ENCODE measurements at places on chromosomes 6 and 20.
A peak's percentile ranks its signal among the peaks of the same experiment; 100 is the strongest.

GRCh38 chr6:106390088-106390487, 29.6 kb downstream of the CRYBG1 start:
- no peak for DNase-seq

DNA sequence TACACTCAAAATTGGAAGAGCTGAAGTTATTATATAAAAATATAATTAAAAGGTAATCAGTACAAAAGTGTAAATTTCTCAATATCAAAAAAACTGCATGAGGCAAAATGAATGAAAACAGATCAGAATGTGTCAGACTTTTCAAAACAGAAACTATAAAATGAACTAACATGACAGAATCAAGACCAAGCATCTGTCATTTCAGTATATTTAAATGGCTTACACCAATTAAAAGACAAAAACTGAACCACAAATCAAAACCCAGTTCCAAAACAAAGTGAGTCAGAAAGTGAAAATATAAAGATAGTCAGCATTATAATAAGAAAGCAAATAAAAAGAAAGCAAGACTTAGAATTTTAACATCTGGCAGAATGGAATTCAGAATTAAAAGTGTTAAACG, 289.7 kb downstream of the UBE3D start:
- DNase-seq: no peak

GRCh38 chr20:44747166-44748004, 1.7 kb downstream of the KCNK15 start:
- DNase-seq: peak; percentile 67

DNA sequence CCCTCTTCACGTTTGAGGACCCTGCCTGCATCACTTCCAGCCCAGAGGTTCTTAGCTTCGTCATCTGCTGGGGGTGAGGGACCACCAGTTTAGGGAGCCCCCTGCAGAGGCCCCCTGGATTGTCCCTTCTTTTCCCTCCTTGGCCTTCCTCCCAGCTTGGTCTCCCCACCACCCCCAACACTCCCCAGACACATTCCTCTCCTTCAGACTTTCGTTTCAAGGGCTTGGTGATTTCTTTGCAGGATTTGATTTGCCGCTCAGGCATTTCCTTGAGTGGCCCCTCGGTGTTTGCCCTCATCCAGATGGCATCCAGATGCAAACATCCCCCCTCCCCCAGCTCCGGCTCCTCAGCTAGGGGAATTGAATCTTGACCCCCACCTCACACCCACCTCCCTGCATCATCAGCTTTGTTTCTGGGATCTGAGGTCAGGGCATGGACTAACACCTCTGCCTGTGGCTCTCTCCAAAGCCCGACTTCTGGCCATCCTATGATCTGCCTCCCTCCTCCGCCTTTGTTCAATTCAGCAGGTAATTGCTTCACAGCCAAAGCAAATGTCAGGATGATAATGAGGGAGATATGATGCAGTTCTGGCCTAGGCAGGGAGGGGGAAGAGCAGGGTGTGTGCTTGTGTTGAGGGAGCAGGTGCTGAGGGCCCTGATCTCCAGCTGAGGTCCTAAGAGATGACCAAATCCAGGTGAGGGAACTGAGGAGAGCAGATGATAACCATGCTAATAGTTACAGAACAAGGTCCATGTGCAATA, 141.5 kb downstream of the VEGFA start:
- no peak for DNase-seq

DNA sequence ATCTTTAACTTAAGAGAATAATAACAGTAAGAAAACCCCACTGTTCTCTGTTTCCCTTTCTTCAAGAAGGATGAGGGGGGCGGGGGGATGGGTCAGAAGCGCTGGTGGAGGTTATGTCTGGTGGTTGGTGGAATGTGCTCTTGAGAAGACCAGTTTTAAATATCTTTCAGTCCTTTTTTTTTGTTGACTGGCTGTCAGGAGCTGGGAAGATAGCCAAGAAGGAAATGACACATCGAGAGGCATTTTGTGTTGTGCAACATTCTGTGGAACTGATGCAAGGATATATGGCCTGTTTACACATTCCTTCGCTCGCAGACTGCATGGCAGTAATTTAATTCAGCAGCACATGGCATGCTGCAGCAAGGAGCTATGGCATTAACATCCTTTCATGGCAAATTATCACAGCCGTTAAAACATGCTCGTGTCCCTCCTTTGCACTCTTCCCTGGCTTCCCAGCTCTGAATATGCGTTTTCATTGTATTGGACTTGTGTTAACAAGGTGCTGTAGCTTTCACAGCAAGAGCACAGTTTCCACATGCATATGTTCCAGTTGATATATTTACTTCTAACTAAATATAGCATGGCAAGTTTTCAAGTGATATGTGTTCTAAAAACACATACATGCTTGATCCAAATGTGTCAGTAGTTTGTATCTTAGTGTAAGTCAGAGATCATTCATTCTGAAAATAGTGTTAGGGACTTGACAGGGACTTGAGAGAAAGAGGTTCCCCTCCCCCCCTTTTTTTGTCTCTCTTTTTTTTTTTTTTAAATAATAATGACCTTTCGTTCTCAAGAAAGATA, 68.2 kb upstream of the SUPT3H start:
- peak; percentile 39 for DNase-seq

DNA sequence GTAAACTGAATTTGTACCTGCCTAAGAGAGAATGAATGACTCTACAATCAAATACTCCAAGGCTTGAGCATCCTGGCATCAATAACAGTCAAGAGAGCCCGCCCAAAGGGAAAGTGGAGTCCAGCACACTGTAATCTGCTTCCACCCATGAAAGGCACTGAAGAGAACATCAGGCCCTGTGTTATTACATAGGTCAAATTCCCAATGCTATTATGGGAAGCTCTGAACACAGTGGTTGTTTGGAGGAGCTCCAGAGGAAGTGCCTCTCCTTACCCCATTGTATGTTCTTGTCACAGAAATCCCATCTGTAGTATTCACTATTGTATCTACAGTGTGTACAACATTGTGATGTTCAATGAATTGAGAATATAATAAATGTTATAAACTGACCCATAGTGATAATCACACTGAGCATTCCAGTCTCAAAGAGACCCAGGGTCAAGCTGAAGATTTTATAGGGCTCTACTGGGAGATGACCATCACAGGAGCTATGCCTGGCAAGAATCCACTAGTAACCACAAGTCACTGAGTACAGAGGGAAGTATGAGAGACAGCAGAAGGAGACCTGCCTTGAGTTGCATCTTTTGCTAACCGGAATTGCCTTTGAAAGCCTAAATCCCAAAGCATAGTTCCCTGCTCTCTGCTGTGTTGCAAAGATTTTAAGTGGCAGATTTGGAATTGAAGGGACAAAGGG, 446.7 kb downstream of the GJA1 start:
- DNase-seq: no peak

DNA sequence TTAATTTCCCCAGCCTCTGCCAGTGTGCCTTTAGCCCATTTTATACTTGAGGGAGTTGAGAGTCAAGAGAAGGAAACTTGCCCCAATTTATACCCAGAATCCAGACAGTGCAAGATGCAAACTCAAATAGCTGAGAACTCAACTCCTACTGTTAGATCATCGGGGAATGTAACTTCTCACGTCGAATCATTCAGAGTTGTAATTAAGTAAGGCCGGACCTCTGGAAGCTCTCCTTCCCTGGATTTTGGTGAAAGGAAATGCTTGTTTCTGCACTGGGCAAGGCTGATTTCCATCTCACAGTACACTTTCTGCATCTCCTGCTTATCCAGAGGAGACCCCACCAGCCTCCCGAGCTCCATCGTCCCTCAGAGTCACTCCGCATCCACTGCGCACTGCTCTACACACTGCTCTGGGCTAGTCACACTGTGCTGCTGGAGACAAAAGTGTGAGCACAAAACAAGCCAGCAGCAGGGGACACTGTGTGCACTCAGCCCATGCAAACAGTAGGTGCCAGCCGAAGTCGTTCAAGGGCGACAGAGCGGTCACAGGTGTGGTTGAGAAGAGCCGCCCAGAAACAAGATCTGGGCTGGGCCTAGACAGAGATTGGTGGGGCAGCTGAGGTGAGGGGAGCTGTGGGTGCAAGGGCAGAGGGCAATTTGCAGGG, 150.4 kb upstream of the QKI start:
- DNase-seq: no peak

DNA sequence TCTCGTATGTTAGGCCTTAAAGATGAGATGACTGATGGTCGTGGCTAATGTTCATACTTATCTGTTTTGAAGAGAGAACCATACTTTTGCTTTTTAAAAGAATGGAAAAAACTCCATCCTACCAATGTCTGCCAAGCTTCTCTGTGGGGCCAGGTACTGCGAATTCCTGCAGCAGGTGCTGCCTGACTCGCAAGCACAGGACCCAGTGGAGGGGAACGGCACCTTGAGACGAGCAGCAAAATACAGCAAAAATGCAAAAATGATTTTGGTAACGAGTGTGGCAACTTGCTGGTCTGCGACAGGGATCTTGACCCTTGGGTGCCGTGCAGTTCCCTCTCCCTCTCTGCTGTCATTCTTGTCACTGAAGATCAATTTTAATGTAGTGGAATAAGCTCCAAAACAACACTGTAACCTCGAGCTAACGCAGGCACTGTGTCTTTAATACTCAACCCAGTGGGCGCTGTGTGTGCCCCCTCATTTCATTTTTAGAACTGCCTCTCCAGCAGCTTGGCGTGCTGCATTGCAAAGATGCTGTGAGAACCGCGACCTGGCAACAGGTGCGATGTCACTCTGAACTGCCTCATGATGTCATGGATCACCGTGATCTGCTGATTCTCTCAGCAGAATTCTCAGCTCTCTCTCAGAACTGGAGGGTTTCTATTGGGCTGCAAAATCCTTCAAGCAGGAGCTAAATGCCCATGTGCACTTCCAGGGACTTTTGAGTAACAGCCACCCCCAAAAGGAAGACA, 51.6 kb downstream of the RAMACL start:
- no peak for DNase-seq

DNA sequence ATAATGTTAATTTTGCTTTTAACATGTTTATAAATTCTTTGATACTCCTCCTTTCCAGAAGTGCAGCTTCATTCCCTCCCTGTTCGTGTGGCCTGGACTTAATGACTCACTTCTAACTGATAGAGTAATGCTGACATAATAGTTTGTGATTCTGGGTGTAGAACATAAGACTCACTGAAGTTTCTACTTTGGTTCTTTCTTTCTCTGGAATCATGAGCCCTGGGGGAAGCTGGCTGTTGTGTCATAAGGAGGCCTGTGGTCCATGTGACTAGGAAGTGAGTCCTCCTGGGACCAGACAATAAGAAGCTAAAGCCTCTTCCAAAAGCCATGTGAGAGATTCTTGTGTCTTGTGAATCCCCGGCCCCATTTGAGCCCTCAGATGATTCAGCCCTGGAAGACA, 30.5 kb upstream of the HLA-G start:
- no peak for DNase-seq

DNA sequence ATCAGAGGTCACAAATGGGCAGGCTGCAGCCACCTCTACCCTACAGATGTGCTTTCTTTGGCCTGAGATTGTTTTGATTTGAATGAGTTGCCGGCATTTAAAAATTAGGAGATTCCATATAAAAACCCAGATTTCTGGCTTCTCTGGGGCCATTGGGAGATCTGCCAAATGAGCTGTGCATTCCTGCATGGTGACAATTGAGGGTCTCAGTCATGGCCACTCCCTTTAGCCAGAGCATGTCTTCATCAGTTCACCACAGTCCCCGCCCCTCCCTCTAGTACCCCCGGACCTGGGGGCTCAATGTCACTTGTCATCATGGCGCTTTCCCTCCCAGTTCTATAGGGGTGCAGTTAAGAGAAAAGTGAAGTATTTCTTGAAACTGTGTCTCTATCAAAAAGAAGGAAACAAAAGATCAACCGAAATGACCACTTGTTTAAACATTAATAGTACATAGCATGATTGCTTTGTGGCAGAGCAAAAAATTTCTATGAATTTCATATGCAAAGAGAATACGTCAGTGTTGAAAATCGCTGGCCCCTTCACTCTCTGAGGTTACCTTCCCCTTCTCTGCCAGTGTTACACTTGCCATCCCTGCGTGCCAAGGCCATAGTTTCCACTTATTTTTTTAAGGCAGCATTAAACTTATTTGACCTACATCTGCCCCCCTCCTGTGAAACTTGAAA, 21.1 kb downstream of the EYA2 start:
- no peak for DNase-seq

GRCh38 chr6:145137425-145137824, 597.9 kb downstream of the EPM2A start:
- no peak for DNase-seq

DNA sequence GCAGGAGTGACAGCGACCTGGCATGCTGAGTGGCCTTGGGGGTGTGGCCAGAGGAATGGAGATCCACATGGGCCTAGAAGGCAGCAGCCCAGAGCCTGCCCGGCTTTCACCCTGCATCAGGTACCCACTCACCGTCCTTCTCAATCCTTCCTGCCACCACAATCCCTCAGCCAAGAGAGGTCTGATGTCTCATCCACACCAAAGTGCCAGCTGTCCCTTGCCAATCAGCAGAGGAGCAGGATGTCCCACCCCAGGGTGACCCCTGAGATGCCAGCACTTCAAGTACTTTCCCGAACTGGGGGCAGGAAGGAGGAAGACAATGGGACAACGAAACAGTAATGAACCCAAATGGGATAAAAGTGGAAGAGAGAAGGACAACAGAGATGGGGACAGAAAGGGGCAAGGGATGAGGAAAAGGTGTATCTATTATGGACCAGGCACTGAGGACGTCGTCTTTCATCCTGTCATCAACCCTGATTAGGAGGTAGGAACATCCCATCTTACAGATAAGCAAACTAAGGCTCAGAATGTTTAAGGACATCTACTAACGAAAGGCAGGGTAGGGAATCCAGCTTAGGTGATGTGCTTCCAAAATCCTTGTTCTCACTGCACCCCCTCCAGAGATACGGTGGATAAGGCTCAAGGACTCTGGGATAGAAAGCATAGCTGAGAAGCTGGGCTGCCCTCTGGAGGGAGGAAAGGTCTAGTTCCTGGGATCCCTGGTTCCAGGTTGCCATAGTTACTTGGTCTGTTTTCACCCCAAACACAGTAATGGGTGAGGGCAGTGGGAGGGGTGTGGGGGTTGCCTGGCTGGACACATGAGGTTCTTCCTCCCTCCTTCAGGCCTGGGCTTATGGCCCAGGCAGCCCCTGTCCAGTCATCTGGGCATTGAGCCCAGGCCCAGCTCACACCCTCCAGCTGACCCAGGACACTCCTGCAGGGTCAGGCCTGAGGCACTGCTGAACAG, 4.5 kb upstream of the TNXB start:
- DNase-seq: no peak

- no peak for DNase-seq
These were observed 4.5 kb downstream of the PRDM13 start for GRCh38 chr6:99611148-99611547.

DNA sequence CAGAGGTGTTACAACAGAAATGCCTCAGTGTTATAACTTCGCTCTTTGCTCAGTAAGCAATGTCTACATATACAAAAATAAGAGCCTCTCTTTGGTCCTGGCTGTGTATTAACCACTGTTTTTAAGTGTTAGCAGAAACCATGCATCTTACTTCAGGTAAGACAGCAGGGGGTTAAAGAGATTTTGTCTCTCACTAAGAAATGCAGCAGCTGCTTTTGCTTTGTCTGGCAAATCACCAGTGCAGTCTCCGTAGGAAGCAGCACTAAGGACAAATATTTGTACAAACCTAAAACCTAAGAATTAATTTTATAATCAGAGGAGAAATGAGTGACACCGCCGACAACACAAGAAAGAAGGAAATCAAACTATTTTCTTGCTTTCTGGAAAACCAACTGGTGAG, 758 bp downstream of the SMIM28 start:
- no peak for DNase-seq
